ENCODE measurements at places on chromosomes 13 and 19. TPM values are rescaled to one million over a fixed set of nuclear protein-coding genes. Genes with fewer than 3 reads are reported as not detected.

GRCh38 chr19:530134-531008, 1.2 kb upstream of the CDC34 start:
- H3K4me3 ChIP-seq: peak overlapping the region; percentile 77
- peaks cover 1% of the 10 kb centered on the region for H3K27me3 ChIP-seq
- peak overlapping the region; percentile 84 for H3K27ac ChIP-seq
- H3K4me1 ChIP-seq: peaks cover 24% of the 10 kb centered on the region
- DNase-seq: no peak

DNA sequence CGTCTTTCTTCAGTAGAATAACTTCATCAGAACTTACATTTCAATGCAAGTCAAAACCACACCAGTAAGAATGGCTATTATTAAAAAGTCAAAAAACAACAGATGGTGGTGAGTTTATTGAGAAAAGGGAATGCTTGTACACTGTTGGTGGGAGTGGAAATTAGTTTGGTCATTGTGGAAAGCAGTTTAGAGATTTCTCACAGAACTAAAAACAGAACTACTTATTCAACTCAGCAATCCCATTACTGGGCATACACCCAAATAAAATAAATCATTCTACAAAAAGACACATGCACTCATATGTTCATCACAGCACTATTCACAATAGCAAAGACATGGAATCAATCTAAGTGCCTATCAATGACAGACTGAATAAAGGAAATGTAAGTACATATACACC, 231.2 kb downstream of the NHLRC3 start:
- H3K4me1 ChIP-seq: no peaks in the 10 kb centered on the region
- no peak overlapping the region for H3K27ac ChIP-seq
- no peak for DNase-seq
- peaks cover 13% of the 10 kb centered on the region for H3K27me3 ChIP-seq
- H3K4me3 ChIP-seq: no peak overlapping the region

DNA sequence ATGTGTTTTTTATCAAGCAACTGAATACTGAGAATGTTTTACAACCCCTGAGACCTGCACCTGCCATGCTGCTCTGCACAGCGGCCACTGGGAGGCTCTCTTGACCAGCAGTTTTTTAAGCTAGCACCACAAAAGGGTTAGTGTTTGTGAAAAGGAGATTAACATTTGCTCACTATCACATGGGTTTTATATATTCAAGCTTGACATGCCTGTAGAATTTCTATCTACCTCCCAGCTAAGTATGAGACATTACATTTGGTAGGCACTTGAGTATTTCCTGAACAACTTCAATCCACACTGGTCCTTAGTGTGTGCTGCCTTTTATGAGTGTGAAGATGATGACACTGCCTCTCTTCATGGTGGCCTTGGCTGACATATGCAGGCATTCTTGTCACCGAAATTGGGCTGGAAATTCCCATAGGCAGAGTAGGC, 1238.9 kb downstream of the UQCRFS1 start:
- no peaks in the 10 kb centered on the region for H3K27me3 ChIP-seq
- no peaks in the 10 kb centered on the region for H3K4me1 ChIP-seq
- no peaks in the 10 kb centered on the region for H3K36me3 ChIP-seq

DNA sequence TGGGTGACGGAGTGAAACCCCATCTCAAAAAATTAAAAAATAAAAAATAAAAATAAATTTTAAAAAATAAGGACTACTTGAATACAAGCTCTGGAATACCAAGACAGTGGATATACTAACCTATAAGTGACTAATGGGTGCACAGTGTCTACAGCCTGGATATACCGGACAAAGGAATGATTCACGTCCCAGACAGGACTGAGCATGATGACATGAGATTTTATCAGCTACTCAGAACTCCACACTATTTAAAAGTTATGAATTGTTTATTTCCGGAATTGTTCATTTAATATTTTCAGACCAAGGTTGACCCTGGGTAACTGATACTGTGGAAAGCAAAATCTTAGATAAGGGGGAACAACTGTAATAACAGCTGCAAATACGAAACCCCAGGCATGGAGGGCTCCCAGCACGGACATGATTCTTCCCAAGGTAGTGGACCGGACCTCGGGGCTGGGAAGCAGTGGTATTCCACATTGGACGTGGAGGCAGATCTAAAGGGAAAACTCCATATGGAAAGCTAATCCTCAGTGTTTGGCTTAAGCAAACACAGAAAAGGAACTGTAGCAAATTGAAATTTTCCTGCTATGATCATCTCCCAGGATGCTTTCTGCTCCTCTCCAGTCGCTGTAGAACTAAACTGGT, 102.6 kb upstream of the TSHZ3 start:
- H3K4me3 ChIP-seq: no peak overlapping the region
- H3K36me3 ChIP-seq: no peaks in the 10 kb centered on the region
- DNase-seq: no peak

Gene MAP4K1
- 195 TPM for total RNA-seq

GRCh38 chr13:24267801-24268200, 41.6 kb upstream of the C1QTNF9 start:
- H3K27ac ChIP-seq: peak overlapping the region; percentile 98
- peak; percentile 65 for DNase-seq
- peak overlapping the region; percentile 61 for H3K4me3 ChIP-seq
- H3K36me3 ChIP-seq: peaks cover 38% of the 10 kb centered on the region
- peaks cover 84% of the 10 kb centered on the region for H3K4me1 ChIP-seq

DNA sequence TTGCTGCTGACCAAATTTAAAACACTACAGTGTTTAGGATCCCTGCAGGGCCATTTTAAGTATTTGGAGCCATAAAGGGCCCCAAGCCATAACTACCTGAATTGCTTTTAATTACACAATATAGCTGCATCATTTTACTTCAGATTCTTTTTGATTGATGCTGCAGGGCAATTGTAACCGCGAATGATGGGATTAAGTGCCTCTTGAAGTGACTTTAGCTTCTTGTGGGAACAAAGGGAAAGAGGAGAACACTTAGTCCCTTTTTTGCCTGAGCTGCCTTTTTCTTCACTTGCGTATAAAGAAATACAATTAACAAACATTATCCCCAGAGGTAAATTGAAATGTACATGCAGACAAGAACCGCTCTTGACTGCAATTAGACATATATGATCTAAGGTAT, 228.5 kb downstream of the ZIC5 start:
- H3K36me3 ChIP-seq: no peaks in the 10 kb centered on the region
- no peak overlapping the region for H3K27ac ChIP-seq
- no peak for DNase-seq
- no peaks in the 10 kb centered on the region for H3K27me3 ChIP-seq
- no peak overlapping the region for H3K4me3 ChIP-seq

DNA sequence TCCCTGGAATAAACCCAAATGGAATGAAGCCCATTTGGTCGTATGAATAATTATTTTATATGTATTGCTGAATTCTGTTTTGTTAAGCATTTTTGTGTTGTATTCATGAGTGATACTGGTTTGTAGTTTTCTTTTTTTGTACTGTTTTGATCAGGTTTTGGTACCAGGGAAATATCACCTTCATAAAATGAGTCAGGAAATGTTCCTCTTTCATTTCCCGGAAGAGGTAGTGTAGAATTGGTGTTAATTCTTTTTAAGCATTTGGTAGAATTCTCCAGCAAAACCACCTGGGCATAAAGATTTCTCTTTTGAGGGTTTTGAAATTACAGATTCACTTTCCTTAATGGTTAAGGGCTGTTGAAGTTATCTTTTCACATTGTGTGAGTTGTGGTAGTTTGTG, 13.3 kb downstream of the SPATA13 start:
- H3K27ac ChIP-seq: no peak overlapping the region
- H3K36me3 ChIP-seq: no peaks in the 10 kb centered on the region
- peaks cover 24% of the 10 kb centered on the region for H3K4me1 ChIP-seq
- H3K27me3 ChIP-seq: no peaks in the 10 kb centered on the region
- no peak overlapping the region for H3K4me3 ChIP-seq

DNA sequence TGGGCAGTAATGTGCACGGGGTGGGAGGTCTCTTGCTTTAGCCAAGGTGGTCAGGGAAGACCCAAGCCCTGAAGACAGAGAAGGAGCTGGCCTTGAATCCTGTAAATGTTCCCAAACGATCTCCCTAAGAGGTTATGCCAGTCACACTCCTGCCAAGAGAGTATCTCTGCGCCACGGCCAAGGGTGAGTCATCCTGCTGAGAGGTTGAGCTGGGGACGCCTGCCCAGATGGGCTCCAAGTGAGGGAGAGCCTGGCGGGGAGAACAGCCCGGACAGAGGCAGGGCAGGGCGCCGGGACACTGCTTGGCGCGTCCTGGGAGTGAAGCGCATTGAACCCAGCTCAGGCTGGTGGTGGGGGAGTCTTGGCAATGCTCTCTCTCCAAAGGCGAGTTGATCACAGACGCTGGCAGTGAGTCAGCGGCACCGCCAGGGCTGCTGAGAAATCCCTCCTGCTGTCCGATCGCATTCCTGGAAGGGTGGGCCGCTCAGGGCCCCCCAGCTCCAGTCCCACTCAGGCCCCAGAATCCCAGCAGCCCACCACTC, 16.4 kb downstream of the SULT2B1 start:
- H3K4me1 ChIP-seq: no peaks in the 10 kb centered on the region
- H3K4me3 ChIP-seq: no peak overlapping the region
- H3K27me3 ChIP-seq: peaks cover 7% of the 10 kb centered on the region
- peak; percentile 18 for DNase-seq

Gene ANKRD10
- total RNA-seq: 91.8 TPM

DNA sequence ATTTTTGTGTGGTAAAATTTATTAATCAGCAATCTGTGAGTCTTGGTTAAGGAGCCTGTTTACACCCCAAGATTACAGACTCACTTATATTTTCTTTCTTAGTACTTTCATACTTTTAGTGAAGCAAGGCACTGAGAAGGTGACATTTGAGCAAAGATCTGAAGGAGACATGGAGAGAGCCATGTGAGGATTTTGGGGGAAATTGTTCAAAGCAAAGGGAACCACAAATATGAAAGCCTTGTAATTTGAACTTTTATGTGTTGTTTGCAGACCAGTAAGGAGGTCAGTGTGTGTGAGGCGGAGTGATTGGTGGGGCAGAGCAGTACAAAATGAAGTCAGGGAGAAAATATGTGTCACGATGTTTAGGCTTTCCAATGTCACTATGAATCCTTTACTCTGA, 140.7 kb upstream of the KLF12 start:
- no peaks in the 10 kb centered on the region for H3K27me3 ChIP-seq
- no peak overlapping the region for H3K27ac ChIP-seq
- H3K36me3 ChIP-seq: peaks cover 5% of the 10 kb centered on the region

DNA sequence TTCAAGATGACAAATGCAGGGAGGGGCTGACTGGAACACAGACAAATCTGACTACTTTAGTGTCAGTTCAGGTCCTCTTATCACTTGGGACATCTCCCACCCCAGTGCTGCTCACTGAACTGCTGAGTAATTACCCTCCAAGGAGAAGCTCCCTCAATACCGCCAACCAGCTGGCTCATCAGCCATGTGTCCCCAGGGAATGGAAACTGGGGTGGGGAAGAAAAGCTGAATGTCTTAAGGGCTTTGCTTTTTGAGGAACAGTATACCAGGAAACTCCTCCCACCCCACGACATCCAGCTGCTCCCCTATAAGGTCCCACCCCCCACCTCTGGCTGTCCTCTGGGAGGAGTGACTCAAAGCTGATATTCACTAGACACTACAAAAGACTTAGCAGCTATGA, 2.0 kb downstream of the ZNF823 start:
- H3K4me1 ChIP-seq: peaks cover 16% of the 10 kb centered on the region
- peaks cover 5% of the 10 kb centered on the region for H3K36me3 ChIP-seq
- peak overlapping the region; percentile 99 for H3K4me3 ChIP-seq

GRCh38 chr13:101868585-101869469, 416.4 kb downstream of the ITGBL1 start:
- no peak for DNase-seq
- no peak overlapping the region for H3K27ac ChIP-seq
- no peak overlapping the region for H3K4me3 ChIP-seq
- no peaks in the 10 kb centered on the region for H3K4me1 ChIP-seq
- H3K27me3 ChIP-seq: no peaks in the 10 kb centered on the region
- H3K36me3 ChIP-seq: no peaks in the 10 kb centered on the region

DNA sequence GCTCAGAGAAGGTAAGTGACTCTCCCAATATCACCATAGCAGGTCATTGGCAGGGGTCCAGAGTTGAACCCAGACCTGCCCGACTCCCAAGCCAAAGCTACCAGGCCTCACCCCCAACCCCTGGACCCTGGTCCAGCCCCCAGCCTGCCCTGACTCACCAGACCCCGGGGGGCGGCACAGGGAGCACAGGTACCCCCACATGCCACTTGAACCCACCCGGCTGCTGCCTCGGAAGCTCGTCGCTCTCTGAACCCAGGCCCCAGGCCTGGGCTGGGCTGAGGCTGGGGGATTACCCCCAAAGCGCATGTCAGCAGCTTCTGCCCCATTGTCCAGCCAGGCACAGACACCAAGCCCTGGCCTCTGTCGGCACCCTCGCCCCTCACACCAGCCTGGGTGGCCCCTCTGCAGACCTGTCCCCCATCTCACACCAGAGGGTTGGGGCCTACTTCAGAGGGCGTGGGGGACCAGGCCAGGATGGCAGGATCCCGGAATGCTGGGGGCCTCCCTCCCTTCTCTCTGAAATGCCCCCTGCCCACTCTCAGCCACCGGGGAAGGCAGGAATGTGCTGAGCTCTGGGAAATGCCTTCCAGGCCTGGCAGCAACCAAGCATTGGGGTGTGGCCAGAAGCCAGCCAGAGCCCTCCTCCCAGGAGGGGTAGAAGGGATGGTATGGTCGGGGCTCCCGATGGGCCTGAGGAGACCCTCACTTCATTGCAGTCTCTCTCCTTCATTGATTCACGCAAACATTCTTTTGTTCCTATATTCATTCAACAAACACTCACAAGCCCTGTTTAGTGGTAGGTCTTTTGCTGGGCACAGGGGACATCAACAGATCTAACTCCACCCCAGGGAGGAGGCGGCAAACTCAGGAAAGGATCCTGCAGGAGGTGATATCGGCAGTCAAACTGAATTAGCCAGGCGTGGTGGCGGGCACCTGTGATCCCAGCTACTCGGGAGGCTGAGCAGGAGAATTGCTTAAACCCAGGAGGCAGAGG, 1.7 kb upstream of the PRX start:
- H3K36me3 ChIP-seq: no peaks in the 10 kb centered on the region
- peaks cover 12% of the 10 kb centered on the region for H3K4me1 ChIP-seq
- H3K27me3 ChIP-seq: peaks cover 2% of the 10 kb centered on the region
- DNase-seq: no peak
- no peak overlapping the region for H3K4me3 ChIP-seq

DNA sequence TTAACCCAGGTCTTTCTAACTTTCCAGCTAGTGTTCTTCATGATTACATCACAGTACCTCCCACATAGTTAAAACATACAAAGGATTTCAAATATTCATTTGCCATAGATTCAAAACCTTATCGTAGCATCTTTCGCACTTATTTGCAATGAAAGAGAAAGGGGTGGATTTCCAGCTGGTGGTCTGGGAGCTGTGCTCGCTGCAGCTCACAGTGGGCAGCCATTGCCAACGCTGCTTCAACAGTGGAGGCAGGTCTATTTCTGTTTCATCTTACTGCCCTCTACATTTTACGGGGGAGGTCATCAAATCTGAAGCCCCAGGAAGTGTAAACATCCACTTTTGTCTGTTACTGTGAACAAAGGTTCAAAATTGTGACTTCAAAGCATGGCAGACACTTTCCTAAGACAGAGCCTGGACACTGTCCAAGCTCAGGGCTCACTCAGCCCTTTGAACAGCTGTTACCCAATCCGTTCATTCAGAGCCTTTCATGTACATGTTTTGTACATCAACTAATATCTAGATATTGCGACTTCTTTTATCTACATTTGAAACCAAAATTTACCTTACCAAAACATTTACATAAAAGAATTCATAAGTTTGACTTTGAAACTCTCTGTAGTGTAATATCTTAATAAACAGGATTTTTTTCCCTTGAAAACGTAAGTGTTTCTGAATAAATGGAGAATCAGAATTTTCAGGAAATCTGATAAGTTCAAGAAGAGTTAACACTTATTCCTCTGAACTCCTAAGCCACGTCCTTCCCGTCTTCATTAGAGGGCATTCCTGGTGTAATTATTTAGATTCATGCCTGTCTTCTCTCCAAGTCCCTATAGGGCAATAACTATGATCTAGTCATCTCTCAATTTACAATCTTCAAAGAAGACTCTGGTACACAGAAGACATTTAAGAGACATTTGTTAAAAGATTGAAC, 25.1 kb downstream of the STARD13 start:
- H3K27ac ChIP-seq: no peak overlapping the region
- H3K36me3 ChIP-seq: no peaks in the 10 kb centered on the region
- H3K4me3 ChIP-seq: no peak overlapping the region
- no peak for DNase-seq
